Osteoblast (primary cell): ENCODE measurements at places on chromosomes 4 and X.

DNA sequence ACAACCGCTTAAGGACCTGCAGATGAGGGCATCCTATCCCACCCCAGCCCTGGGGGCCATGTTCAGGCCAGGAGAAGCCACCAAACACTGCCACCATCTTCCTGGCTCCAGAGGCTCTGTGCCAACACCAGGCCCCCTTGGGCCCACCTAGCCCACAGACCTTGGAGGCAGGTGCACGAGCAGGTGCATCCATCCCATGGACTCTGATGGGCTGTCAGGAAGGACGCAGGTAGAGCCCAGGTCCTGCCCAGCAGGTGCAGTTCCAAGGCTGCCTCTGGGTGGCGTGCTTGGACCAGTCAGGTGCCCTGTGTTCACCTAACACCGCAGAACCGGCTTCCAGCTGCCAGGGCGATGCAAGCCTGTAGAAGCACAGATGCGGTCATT, 22.8 kb upstream of the PDE6B start:
- DNase-seq = no peak

DNA sequence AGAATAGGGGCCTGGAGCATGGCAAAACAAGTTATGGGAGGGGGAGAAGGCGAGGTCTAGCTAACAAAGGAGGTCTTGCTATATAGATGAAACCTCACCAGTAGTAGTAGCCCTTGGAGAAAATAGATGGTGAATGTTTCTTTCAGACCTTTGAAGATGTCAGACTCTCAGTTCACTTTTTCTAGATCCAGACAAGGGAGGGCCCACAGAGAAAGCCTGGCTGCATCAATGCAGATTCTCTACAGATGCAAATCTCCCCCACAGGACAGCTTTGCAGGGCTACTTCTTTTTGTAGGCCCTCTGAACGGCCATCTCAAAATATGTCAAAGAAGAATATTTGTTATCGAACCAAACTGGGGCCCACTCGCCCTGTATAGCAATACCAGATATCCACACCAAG, 159.7 kb downstream of the ANK2 start:
- DNase-seq = no peak

- DNase-seq = no peak
Measured at GRCh38 chr4:145861336-145862318, 77.0 kb downstream of the ZNF827 start.

DNA sequence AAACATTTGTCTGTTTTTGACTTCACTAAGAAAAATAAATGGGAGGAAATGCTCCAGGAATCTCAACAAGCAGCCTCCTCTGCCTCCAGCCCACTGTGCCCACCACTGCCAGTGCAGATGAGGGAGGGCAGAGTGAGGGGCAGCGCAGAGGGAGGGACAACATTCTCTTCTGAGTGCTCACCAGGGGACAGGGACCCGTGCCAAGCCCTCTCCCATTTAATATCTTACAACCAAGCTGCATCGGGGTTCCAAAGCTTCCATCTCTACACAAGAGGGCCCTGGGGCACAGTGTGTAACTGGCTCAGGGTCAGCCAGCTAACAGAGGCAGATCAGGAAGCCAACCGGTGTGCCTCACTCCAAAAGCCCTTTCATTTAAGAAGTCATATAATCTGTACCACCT, 120.4 kb downstream of the NSUN7 start:
- no peak for DNase-seq

- no peak for DNase-seq
Measured at GRCh38 chrX:20545538-20545937, 278.8 kb upstream of the RPS6KA3 start.

- DNase-seq = peak; percentile 65
Measured at GRCh38 chr4:87974856-87975462, 555 bp upstream of the SPP1 start.

- DNase-seq = no peak
Measured at GRCh38 chrX:110442635-110443034, 84.0 kb downstream of the RTL9 start.

DNA sequence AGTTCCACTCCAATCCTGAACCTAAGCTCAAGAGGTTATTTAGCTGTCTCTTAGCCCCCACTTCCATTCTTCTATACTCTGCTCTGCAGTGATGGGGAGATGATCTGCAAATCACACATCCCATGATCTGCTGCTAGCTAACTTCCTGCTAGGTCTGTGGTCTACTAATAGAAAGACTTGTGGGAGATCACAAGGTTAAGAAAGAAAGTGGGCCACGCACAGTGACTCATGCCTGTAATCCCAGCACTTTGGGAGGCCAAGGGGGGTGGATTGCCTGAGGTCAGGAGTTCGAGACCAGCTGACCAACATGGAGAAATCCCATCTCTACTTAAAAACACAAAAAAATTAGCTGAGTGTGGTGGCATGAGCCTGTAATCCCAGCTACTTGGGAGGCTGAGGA, 471.1 kb upstream of the NWD2 start:
- no peak for DNase-seq

GRCh38 chrX:28022371-28022770, 41.1 kb upstream of the DCAF8L1 start:
- no peak for DNase-seq

DNA sequence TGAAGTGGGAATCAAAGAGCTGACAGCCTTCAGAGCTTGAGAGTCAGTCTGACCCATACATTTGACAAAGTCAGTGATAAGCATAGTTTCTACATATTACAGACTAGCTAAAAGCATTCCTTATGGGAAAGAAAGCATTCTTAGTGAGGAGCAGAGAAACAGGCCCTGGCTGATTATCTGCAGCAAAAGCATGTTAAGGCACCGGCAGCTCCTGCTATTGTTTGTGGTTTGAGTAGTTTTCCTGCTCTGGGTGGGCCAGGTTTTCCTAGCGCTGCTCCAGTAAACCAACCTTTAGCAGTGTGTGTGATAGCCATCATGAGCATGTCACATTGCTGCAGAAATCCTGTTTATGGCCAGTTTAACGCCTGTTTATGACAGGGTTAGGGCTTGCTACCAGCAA, 51.6 kb upstream of the WDR1 start:
- DNase-seq = no peak

DNA sequence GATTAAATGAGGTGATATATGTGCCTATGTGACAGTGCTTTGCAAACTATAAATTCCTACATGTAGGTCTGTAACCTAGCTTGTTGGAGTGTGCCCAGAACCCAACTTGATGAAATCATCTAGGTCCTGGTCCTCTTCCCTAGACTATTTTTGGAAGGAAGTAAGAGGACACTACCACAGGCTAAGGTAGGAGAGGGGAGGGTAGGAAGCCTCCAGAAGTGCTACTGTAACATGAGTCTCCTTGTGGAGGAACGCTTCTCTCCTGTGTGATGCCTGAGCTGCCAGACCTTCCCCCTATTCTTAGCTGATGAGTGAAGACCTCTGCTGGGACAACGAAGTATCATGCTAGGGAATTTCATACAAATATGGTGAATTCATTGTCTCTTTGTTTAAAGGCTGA, 41.8 kb upstream of the IL21 start:
- DNase-seq = no peak

GRCh38 chrX:27863809-27864208, 56.0 kb downstream of the MAGEB10 start:
- DNase-seq = no peak

- no peak for DNase-seq
Measured at GRCh38 chr4:6253961-6254360, 15.7 kb upstream of the WFS1 start.

GRCh38 chrX:113390531-113390930, 549.9 kb upstream of the AMOT start:
- no peak for DNase-seq

DNA sequence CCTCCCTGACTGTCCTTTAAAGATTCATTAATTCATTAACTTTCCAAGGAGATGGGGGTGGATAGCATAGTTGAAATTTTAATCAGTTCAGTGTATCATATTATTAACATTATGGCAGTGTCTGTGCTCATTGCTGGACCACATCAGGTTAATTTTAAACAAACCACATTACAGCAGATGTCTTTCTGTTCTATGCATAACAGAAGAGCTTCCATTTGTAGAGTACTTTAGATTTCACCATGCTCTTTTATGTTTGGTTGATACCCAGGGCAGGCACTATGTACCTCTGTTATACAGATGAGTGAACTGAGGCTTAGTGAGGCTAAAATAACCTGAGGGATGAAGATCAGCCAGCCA, 41.1 kb downstream of the AFF2 start:
- no peak for DNase-seq

DNA sequence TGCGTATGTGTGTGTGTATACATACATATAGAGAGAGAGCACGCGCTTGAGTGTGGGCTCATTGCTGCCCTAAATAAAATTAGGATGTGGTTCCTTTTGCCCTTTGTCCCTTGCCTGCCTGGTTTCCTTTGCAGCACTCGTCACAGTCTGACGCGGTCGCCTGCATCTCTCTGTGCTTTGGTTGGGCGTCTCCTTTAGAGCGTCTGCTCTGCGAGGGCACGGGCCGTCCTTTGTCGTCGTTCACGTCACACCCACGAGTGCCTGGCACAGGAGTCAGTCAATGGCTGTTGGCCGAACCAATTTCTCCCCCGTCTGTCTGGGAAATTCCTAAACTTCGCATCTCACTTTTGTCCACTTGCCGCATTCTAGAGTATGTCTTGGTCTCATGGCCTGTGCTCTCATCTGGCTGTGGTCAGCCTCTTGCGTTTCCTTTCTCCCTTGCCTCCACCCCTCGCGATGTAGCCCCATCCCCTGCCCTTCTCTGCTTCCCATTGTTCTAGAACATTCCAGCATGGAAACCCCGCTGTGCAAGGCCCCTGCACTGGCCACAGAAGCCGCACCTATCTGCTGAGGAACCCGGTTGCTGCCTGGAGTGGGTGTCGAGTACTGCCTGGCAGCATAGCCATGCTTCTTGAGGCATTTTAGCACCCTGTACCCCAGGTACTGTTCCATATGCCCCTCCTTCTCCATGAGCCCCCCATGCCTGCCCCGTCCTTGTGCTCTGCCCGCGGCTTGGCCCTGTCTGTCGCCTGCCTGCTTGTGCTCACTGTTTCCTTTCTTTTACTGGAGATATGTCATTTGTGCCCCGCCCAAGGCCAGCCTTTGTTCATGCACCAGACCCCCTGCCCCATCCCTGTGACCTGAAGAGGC, 8.0 kb downstream of the MAEA start:
- DNase-seq = peak; percentile 64

DNA sequence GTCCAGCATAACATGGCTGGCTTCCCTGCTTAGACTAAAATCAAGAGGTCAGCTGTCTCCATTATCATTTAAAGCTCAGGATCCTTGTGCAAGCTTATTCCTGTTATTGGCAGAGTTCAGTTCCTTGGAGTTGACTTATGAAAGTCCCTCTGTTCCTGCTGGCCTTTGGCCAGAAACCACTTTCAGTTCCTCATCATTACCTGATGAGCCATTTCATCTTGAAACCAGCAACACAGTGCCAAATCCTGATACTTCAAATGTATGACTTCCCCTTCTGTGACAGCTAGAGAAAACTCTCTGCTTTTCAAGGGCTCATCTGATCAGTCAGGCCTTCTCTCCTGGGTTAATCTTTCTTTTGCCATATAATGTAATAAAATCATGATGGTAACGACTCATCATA, 110.6 kb upstream of the FSTL5 start:
- no peak for DNase-seq

DNA sequence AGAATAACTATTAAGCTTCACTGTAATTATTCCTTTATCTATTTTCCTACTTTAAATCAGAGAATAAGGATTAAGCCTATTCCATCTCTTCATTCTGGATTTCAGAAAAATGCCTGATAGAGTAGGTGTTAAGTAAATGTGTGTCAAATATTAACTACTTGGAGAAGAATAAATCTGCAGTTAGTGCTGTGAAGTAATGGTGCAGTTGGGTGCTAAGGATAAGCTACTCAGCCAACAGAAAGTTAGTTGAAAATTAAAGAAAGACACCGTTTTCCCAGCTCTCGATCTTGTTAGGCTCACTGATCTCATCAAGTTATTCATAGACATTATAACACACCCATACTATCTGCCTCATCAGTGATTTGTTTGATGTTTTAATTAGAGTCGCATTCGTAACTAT, 7.1 kb downstream of the PF4V1 start:
- no peak for DNase-seq

- no peak for DNase-seq
Measured at GRCh38 chr4:55318175-55319129, 27.6 kb upstream of the SRD5A3 start.

DNA sequence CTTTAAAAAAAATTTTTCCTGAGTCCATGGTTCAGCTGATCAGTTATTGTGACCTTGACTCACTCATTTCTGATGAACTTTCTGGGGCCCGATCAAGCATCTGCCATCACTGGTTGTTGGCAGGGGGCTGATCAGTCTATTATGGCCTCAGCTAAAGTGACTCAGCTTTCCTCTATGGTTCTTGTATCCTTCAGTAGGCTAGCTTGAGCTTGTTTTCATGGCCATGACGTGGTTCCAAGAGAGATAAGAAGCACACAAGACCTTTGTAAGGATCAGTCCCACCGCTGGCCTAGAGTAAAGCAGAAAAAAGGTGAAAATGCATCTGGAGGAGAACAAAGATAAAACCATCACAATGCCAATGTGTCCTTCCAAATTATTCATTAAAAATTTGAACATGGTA, 29.8 kb upstream of the EPGN start:
- DNase-seq = no peak

- DNase-seq = no peak
Measured at GRCh38 chr4:155885666-155886065, 17.8 kb upstream of the TDO2 start.
